PC-9 (cell line): ENCODE measurements at places on chromosomes 7 and 10.

- DNase-seq: no peak
These were observed 25.3 kb upstream of the ACSM6 start for GRCh38 chr10:95168694-95169093.

GRCh38 chr10:131546086-131546810 lies 234.7 kb upstream of the TCERG1L start:
- peak; percentile 25 for DNase-seq

DNA sequence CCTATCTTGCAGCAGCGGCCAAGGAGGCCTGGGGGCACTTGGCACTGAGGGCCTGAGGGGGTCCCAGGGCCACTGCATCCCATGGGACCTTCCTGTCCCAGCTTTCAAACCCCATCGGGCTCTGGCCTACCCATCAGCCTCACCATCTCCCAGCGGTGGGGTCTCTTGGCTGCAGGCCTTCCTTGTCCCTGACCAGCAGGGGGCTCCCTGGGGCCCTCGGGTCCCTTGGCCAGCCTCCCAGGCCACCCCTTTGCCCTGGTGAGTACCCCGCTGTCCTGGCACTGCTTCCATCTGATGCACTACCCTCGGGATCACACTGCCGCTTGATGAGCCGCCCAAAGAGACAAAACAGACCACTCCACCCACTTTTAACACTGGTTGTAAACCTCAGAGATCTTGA lies 43.5 kb downstream of the YKT6 start:
- no peak for DNase-seq

- peak; percentile 22 for DNase-seq
These were observed 53.8 kb downstream of the ARL5B start for GRCh38 chr10:18713077-18713476.

- DNase-seq: no peak
These were observed 184.5 kb upstream of the PHF14 start for GRCh38 chr7:10789170-10789569.

DNA sequence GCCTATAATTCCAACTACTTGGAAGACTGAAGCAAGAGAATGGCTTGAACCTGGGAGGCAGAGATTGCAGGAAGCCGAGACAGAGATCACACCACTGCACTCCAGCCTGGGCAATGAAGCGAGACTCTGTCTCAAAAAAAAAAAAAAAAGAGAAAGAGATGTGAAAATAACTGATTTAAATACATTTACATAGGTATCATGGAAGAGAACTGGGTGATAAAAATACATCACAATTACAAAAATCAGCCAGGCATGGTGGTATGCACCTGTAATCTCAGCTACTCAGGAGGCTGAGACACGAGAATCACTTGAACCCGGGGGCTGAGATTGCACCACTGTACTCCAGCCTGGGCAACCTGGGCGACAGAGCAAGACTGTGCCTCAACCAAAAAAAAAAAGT lies 19.8 kb downstream of the NANOS1 start:
- DNase-seq: no peak

DNA sequence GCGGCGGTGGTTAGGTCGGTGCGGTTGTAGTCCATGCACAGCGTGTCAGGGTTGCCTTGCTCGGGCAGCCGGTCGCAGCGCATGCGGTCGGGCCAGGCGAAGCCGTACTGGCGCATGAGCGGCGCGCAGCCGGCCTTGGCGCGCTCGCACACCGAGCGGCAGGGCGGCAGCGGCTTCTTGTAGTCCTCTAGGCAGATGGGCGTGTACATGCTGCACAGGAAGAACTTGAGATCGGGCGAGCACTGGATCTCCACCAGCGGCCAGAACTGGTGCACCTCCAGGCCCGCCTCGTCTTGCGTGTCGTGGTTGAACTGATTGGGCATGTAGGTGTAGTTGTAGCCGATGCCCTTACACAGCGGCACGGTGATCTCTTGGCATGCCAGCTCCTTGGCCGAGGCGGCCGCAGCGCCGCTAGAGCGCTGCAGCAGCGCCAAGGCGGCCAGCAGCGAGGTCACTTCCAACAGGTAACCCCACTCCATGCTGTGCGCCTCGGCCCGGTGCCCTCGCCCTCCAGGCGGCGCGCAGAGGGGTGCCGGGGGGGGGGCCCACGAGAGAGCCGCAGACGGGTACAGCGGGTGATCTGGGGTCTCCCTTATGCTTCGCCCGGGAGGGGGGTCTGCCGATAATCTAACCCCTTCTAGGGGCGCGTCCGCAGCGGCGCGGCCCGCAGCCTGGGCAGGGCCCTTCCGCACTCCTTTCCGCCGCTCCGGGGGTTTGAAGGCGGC lies 983 bp downstream of the FZD8 start:
- no peak for DNase-seq

GRCh38 chr10:6607778-6608177 lies 27.7 kb upstream of the PRKCQ start:
- no peak for DNase-seq

DNA sequence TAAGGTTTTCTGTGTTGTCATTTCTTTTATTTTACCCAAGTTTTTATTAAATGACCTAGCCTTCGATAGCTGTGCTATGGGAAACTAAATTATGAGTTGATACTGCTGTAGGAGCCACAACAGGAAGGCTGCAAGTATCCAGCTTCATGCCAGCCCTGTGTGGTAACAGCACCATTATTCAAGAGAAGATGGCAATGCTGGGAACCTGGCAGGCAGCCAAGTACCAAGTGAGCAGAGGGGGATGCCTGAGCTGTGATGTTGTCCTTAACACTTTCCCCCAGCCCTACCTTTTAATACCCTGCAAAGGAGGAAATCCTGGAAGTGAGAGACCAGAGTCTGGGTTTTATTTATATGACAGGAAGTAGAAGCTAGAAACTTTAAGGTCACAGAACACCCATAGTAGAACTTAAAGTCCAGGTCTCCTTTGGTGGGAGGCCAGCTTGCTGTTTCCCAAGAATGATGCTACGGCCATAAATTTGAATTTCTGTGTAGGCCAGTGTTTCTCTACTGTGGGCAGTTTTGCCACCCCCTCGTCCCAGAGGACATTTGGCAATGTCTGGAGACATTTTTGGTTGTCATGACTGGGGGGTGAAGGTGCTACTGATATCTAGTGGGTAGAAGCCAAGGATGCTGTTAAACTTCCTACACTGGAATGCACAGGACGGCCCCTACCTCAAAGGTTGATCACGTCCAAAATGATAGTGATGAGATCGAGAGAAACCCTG lies 9.2 kb upstream of the ATXN7L1 start:
- no peak for DNase-seq

GRCh38 chr7:33932832-33933468 lies 27.6 kb downstream of the BMPER start:
- DNase-seq: peak; percentile 59

DNA sequence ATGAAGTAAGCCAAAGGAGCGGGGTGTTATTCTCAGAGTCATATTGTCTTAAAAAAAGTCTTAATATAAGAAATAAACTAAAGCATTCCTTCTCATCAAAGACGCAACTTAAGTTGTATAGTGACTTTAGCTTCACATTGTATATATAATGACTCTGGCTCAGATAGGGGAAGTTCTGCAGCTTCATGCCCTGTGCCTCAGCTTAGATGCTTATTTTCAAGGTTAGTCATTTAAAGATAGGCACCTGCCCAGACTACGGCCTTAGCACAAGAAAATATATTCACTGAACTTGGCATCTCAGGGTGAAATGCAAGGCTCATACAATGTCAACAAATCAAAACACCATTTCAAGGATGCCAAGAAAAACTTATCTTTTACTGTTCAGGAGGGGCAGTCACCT lies 52.8 kb upstream of the DNAJB12 start:
- DNase-seq: no peak

- no peak for DNase-seq
These were observed 588.2 kb downstream of the INHBA start for GRCh38 chr7:41114691-41115090.

DNA sequence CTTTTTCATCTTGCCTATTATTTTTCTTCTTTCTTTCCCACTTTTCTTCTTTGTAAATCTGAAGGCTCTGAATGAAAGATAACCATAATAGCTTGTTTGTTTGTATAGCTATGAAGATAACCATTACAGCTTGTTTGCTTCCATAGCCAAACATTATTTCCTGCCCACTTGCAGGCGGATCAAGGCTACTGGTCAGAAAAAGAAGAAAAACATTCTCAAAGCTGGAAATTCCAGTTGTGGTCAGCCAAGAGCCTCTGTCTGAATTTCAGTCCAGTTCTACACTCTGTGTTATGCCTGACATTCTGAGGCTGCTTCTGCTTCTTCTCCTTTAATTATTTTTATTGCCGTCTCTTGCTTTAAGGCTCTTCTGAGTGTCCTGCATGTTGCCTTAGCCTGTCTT lies 48.9 kb downstream of the TMEM178B start:
- DNase-seq: no peak

- DNase-seq: no peak
These were observed 199.4 kb downstream of the GRID1 start for GRCh38 chr10:86167121-86167761.
